ENCODE measurements at places on chromosomes 13 and 19. TPM values are rescaled to one million over a fixed set of nuclear protein-coding genes. Genes with fewer than 3 reads are reported as not detected.

DNA sequence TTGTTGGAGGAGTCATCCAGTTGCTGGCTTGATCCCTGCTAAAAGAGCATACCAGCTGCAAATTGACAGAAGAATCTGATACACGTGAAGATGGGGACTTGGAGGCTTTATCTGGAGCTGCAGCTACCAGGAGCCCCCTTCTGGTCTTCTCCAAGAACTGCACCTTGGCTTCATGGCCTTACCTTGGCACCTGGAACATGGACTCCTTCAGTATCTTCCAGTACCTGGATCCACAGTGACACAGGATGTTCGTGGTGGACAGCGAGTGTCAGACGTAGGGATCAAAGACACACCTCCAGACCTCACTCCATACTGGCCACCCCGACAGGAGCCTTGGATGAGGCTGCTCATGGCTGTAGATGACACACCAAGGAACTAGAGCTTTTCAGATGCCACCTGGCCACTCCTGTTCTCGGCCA is 9.9 kb upstream of the ACSBG2 start:
- DNase-seq: peak; percentile 74

DNA sequence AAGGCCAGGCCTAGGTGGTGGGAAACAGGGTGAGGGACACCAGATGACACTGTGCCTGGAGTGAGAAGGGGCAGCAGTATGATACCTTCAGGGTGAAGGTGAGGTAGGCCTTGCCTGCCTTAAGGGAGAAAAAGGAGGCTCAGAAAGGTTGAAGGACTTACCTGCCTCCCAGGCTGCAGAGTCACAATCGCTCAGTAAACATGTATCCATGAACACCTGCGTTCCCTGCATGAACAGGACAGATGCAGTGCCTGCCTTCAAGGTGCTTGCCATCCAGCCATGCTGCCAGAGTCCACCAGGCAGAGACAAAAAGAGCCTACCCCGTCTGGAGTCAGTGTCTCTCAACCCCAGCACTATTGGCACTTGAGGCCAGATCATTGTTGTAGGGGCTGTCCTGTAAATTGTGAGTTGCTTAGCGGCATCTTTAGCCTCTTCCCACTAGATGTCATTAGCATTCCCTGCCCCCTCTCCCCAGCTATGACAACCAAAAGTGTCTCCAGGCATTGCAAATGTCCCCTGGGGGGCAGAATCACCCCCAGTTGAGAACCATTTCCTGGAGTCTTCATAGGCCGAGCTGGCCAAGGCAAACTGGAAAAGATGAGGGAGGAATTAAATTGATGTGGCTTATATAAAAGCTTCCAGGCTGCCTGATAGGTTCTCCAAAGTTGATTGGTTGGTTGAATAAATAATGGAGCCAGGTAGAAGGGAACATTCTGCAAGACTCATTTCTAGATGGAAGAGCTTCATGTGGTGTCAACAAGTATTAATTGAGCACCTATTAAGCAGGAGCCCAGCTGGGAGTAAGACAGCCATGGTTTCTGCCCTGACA is 1.7 kb downstream of the MAP3K10 start:
- DNase-seq: no peak

GRCh38 chr19:7326105-7326877 is 22.4 kb upstream of the ARHGEF18 start:
- peak; percentile 33 for DNase-seq

ARRDC5 gene
- 0.32 TPM for total RNA-seq

DNA sequence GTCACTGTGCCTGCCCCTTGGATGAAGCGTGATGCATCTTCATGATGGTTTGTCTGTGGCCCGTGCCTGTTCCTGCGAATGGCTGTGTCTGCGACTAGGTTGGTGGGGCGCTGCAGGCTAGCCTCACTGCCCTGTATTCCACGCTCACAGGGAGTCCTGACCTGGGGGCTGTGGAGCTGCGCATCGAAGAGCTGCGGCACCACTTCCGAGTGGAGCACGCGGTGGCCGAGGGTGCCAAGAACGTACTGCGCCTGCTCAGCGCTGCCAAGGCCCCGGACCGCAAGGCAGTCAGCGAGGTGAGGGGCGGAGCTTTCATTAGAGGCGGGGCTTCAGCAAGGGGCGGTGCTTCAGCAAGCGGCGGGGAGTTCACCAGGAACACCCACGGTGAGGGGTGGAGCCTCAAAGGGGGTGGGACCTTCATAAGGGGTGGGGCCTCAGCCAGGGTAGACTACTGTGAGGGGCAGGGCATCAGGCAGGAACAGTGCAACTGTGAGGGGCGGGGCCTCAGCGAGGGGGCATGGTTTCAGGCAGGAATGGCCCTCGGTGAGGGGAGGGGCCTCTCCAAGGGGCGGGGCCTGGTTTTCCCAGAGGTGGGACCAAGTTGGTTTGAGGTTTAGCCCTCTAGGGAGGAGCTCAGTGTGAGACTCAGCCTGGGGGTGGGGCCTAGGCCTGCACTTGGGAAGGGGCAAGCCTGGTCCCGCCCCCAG is 17.2 kb downstream of the PKN1 start:
- DNase-seq: peak; percentile 30

All from fibroblast of villous mesenchyme (primary cell).